ENCODE measurements at places on chromosomes 11 and 22.

DNA sequence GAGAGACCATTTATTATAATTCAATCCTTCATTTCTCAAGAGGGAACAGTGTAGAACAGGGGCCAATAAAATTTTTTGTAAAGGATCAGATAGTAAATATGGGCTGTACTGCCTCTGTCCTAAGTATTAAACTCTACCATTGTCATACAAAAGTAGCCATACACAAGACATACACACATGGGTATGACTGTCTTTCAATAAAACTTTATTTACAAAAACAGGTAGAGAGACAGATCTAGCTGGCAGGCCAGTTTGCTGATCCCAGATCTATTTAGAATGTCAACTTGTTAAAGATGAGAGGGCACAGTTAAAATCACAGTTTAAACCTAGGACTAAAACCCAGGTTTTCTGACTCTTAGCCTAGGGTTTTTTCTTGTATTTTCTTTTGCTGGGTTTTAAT is 16.7 kb downstream of the TRAF6 start:
- no peak for DNase-seq

DNA sequence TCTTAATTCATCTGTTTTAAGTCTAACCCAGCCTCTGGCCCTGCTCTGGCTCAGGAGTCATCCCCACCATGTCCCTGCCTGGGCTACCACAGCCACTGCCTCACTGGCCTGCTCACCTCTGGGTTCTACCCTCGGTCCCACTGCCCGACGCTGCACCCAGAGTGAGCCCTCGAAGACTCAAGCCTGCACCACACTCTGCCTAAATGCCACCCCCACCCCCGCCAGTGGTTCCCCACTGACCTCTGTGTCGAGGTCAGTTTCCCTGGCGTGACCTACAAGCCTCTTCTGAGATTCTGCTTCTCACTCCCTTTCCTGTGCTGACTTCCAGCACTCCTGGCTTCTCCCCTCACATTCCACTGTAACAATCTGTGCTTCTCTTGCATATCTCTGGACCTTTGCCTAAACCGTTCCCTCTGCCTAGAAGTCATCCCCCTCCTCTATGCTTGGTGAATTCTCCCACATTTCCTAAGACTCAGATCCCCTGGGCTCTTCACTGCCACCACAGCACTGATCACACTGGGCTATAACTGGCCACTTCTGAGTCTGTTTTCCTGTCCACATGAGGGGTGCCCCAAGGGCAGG is 12.5 kb upstream of the PDE2A start:
- DNase-seq = no peak

DNA sequence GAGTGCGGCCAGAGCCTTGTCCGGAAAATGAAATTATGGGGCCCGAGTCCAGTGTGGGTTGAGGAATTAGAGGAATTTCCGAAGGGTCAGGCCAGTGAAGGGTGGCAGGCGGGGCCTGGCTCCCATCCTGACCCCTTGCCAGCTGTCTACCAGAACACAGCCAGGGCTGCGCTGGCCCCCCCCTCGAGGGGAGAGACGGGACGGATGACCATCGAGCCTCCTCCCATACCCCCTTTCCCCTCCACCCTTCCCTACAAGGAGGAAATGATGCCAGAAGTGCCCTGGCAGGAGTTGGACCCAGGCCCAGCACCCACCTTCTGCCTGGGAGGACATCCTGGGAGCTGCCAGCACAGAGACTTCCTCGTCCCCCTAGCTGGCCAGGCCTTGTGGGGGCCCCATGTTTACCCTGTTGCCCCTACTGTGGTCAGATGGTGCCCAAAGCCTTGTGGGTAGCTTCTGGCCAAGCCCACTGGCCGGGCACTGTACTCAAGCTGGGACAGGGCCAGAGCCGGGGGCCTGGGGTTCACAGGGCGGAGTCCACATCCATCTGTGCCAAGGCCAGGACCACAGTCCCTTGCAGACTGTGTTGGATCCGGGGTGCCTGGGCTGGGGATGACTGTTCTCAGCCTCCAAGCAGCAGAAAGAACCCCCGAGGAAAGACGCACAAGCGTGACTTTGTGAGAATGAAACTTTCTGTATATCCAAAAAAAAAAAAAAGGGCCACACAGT is 20.8 kb downstream of the ARVCF start:
- no peak for DNase-seq

GRCh38 chr11:70872955-70873735 is 379.2 kb downstream of the SHANK2 start:
- DNase-seq = no peak

DNA sequence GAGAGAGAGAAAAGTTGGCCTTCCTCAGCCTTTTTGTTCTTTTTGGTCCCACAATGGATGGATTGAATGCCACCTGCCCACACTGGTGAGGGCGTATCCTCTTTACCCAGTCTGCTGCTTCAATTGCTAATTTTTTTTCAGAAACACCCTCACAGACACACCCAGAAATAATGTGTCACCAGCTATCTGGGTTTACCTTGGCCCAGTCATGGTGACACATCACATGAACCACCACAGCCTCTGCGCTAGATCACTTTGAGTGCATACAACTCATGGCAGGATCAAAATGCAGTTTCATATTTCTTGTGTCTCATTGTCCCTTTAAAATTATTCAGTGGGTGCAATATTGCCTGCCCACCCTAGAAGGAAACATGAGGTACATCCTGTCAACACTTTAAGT is 63.3 kb downstream of the ADAMTS15 start:
- DNase-seq = no peak

GRCh38 chr22:23168391-23169042 is 11.8 kb upstream of the BCR start:
- DNase-seq = no peak
